ENCODE measurements at places on chromosomes 11 and 22.

DNA sequence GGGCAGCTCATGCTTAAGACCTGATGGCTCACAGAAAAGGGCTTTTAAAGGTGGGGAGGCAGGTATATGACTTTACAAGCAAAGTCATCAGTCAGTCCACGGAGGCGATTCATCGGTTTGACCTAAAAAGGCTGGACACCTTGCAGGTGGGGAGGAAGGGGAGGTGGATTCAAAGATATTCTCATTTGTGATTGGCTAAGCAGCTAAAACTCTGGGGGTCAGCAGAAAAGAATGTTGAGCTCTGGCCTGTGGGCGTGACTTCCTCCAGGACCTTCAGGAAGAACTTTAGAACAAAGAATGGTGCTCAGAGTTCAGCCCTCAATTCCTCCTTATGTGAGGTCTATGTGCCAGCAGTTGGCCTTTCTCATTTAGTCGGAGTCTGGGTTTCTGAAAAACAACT is 78.3 kb upstream of the LMO1 start:
- DNase-seq: no peak

- peak; percentile 17 for DNase-seq
Measured at GRCh38 chr11:122750049-122750448, 88.3 kb upstream of the CRTAM start.

GRCh38 chr11:132490978-132491377 is 1041.3 kb downstream of the OPCML start:
- no peak for DNase-seq

DNA sequence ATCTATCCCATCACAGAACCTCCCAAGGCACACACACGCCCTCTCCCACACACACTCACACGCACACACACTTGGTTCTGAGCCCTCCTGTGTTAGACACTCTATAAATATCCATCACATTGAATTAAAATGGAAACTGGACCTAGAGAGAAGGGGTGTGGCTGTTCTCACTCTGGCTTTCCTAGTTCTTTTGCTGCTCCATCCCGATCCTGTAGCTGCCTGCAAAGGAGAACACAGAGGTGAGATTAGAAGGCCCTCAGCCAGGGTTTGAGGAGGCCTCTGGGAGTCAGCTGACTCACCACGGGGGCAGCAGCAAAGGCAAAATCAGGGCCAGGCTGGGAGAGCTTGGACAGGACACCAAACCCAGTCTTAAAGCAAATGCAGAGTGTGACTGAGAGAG is 192.3 kb upstream of the CADM1 start:
- no peak for DNase-seq

DNA sequence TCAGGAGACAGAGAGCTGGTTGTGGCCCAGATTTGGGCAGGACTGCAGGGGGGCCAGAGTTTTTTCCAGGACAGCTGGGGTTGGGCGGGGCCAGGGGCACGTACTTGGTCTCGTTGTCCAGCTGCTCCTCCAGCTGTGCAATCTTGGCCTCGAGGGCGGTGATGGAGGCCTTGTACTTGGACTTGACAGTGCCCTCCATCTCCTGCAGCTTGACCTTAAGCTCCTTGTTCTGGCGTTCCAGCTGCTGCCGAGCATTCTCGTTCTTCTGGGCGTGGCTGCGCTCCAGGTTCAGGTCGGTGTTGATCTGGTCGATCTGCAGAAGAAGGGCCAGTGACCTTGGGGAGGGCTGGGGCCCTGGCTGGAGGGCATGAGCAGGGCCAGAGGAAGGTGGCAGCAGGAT is 32.1 kb downstream of the APOL1 start:
- no peak for DNase-seq

DNA sequence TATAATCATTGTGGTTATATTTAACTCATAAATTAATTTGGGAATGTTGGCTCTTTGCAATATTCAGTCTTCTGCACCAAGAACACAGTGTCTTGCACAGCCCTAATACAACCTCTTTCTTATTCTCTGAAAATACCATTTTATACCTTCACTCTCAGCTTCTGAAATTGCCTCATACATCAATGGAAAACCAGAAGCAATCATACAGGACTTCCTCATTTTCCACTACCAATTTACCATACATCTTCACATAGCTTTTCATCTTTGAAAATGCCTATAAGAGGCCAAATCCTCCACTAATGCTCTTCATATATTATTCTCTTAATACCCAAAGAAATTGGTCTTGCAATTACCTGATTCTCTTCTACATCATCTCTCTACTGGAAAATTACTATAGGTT is 4.3 kb upstream of the OR2AG1 start:
- no peak for DNase-seq

DNA sequence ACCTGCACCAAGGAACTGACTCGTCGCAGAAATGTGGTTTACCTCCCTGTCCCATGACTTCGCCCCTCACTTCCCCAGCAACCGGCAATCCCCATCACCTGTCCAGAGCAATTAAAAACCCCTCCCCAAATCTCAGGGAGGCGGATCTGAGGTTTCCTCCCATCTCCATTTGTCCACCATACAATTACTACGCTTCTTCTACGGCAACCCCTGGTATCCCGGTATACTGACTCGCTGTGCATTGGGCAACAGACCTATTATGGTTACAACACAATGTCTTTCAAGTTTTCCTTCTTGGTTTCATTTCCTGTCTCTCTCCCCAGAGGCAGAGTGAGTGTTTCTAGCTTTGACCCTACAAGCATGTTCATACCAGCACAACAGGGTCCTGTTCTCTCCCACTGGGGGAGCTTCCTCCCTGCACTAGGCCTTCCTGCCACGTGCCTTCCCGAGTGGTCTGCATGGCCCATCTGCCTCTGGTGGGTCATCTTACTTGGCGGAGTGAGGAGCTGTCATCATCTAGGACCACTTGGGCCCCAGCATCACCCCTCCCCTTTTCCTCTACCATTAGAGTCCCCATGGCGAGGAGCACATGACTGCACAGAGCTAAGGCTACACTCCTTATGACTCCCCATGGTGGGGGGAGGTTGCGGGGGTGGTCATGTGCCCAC is 30.3 kb upstream of the NAP1L4 start:
- no peak for DNase-seq

DNA sequence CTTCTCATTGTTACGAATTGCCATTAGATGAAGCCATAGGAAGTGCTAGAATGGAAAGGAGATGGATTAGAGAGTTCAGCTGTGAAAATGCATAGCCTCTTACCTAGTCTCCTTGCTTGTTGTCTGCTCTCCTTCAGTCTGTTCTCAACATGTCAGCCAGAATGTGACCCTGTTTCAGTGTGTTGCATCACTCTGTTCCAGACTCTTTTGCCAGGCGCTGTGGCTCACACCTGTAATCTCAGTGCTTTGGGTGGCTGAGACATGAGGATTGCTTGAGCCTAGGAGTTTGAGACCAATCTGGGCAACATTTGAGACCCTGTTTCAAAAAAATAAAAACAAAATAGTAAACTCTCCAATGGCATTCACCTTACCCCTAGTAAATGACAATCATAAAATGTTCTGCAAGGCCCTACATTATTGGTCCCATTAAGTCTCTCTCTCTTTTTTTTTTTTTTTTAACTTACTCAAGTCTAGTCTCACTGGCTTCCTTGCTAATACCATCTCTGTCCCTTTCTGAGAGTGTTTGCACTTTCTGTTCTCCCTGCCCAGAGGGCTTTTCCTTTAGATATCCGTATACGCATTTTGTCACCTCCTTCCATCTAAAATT is 39.4 kb downstream of the CYP2R1 start:
- DNase-seq: no peak

- no peak for DNase-seq
Measured at GRCh38 chr11:33540946-33541915, 159.4 kb downstream of the C11orf91 start.

DNA sequence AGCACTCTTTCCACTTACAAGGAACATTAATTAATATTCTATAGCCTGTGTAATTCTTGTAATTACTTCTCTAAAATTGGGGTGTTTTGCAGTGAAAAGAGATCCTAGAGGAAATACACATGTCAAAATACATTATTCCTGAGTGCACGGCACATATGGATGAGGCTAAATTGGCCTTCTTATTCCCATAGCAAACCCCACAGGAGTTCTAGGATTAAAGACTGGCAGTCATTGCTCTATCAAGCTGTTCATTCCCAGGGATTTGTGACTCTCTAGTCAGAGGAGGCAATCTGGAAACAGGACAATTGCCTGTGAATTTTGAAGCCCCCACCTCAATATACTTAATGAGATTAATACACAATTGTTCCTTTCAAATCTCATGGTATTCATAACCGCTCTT is 145.9 kb upstream of the OPCML start:
- DNase-seq: no peak

GRCh38 chr22:24894998-24895397 is 51.5 kb downstream of the LHFPL7 start:
- no peak for DNase-seq

DNA sequence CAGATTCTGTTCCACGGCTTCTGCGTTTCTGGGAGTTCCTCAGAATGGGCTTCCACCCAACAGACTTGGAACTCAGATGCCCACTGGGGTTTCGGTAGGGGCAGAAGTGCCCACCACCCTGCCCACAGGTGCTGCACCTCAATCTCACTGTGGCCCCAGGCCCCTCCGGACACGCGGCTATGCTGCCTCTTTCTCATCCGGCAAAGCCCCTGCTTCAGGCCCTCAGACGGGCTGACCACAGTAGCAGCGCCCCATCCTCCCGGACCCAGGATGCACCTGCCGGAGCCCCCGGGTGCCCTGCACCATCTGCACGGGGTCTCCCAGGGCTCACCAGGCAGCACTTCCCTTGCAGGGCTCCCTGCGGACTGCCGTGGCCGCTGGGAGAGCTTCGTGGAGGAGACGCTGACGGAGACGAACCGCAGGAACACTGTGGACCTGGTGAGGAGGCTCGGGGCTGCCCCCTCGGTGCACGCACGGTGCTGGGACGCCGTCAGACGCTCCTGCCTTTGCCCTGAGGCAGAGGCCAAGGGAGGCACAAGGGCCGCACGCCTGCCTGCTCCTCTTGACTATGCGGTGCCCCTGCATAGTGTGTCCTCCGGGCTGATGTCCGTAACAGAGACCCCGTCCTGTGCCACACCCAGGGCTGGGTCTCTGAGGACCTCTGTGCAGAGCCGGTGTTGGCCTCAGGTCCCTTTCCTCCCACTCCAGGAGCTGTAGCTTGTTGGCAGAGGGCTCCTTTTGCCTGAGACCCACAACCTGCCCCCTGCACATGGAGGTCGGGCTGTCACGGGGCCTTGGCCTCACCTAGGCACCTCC is 38.6 kb downstream of the SBF1 start:
- no peak for DNase-seq

- DNase-seq: no peak
Measured at GRCh38 chr11:132992838-132993631, 539.3 kb downstream of the OPCML start.

GRCh38 chr22:19678949-19679521 is 35.3 kb upstream of the SEPTIN5 start:
- no peak for DNase-seq

DNA sequence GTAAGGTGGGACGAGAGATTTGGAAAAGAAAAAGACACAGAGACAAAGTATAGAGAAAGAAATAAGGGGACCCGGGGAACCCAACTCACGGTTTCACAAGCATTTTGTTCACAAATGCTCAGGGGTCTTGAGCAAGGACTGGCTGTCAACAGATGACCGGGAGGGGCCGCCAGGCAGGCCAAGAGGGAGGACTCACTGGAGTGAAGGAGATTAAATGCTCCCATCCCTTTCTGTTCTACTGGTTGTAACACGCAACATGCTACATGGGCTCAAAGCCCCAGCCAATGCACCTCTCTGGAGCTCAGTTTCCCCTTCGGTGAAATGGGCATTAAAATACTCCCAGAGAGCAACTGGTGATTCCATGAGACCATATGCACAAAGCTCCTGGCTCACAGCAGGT is 13.4 kb downstream of the SHANK2 start:
- DNase-seq: no peak

DNA sequence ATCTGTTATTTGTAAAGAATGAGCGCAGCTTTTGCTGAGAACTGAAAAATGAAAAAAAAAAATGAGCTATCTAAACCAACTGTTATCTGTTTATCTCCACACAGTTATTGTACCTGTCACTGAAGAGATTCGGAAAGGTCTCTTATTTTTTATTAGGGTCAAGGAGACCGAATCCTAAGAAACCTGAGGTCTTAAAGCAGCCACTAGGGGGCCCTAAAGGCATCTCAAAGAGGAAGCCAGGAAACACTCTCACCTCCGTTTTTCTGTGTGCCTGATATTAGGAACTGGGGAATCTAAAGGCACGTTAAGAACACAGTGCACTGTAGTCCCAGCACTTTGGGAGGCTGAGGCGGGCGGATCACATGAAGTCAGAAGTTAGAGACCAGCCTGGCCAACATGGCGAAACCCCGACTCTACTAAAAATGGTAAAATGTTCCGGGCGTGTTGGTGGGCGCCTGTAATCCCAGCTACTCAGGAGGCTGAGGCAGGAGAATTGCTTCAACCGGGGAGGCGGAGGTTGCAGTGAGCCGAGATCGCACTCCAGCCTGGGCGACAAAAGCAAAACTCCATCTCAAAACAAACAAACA is 3.5 kb upstream of the LARGE1 start:
- DNase-seq: peak; percentile 19

GRCh38 chr11:93529707-93530467 is 13.3 kb downstream of the SMCO4 start:
- no peak for DNase-seq

- no peak for DNase-seq
Measured at GRCh38 chr11:73656985-73657384, 10.6 kb downstream of the PLEKHB1 start.

- DNase-seq: no peak
Measured at GRCh38 chr11:131609921-131610320, 239.5 kb downstream of the NTM start.

- DNase-seq: no peak
Measured at GRCh38 chr22:38474003-38474607, 6.2 kb downstream of the KDELR3 start.

- DNase-seq: no peak
Measured at GRCh38 chr22:28813772-28814518, 13.6 kb upstream of the XBP1 start.

DNA sequence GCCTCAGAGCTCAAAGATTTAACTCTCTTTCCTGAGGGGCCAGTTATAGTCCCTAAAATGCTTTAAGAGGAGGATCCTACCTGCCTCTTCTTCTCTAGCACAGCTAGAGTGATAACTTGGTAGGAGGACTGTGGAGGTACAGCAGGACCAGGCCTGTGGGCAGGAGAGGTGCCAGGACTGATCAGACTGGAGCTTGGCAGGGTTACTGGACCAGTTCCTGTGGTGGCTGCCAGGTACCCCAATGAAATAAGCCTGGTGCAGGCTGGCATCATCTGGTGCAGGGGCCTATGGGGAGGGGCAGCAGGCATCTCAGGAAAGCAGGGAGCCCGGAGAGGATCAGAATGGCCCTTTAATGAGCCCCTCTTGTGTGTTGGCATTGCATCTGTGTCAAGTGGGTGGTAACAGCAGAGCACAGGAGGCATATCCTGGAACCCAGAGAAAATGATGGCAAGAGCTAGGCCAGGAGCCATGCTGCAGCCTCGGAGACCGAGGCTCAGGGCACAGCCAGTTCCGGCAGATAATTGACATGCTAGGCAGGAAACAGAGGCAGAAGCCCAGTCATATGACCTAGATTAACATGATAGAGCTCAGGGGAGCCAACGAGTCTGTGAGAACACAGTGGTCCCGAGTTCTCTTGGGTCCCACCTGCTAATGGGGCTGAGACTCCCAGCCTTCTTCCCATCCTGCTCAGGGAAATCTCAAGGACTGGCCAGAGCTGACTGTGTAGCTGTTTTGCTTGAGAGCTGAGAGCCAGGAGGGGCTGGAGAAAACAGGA is 187.5 kb upstream of the ZBED5 start:
- DNase-seq: no peak

All from activated gamma-delta T cell treated with Interleukin-2 at 50 U/mL for 16 hours (primary cell).